ENCODE measurements at places on chromosomes 3 and 15.

- H3K4me3 ChIP-seq = no peak overlapping the region
- no peaks in the 10 kb centered on the region for H3K4me1 ChIP-seq
- H3K36me3 ChIP-seq = peaks cover 35% of the 10 kb centered on the region
- DNase-seq = no peak
Observed at GRCh38 chr3:183809270-183809669, 16.1 kb downstream of the MAP6D1 start.

- H3K36me3 ChIP-seq = no peaks in the 10 kb centered on the region
- no peak overlapping the region for H3K27ac ChIP-seq
Observed at GRCh38 chr3:184231671-184232070, 2.3 kb downstream of the VWA5B2 start.

DNA sequence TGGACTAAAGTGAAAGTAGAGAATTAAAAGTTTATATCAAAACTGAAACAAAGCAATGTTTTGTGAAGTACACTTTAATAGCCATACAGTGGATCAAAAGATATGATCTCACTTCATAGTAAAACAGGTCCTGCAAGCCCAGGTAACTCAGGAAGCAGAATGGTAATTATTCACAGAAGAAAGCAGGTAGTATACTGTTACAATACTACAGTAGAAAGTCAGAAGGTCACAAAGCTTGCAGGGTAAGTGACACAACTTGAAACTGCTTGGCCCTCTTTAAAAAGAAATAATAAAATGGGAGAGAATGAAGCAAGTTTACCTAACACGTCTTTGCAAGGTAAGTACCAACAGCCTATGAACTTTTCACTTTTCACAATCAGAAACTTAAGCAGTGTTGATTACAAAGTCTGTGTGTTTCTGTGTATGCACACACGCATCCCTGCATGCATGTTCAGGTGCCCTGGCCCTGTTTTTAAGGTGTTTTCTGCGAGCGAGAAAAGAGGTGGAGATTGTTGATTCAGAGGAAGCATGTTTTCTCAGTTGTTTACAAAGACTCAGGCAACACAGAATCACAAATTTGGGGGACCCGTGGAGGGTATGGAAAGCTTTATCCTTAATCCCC lies at the start of gene NAALADL2:
NAALADL2 (plus strand) TSS at position 221 of the 622 bp plus-strand sequence.
- H3K4me3 ChIP-seq = no peak within 1 kb of the TSS
- H3K36me3 ChIP-seq = no peaks in the 10 kb centered on the region
- H3K27ac ChIP-seq = no peak within 1 kb of the TSS
- H3K27me3 ChIP-seq = no peaks in the 10 kb centered on the region
- DNase-seq = no peak

GRCh38 chr15:63699101-63699785 lies 102.1 kb downstream of the FBXL22 start:
- H3K4me3 ChIP-seq = no peak overlapping the region
- DNase-seq = no peak
- peaks cover 17% of the 10 kb centered on the region for H3K36me3 ChIP-seq
- no peak overlapping the region for H3K27ac ChIP-seq
- H3K4me1 ChIP-seq = no peaks in the 10 kb centered on the region

- no peaks in the 10 kb centered on the region for H3K36me3 ChIP-seq
- no peak for DNase-seq
- peaks cover 4% of the 10 kb centered on the region for H3K4me1 ChIP-seq
- no peak overlapping the region for H3K27ac ChIP-seq
Observed at GRCh38 chr3:187587076-187587475, 83.1 kb downstream of the SST start.

DNA sequence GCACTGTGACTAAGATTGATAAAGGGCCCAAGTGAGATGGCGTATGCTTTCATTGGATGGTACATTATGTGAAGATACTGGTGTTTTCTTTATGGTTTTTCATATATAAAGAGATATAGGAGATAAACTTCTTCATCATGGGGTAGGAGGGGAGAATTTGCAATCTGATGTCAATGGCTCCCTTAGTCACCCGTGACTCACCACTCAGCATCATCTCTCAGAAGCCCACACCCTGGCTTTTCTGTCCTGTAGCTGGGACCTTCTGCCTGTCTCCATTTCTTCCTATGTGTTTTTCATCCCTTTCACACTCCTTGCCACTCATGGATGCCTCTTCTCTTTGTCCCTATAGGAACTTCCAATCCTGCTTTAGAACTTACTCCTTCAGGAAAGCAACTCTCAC lies 114.3 kb upstream of the SEMA6D start:
- DNase-seq = no peak
- H3K36me3 ChIP-seq = no peaks in the 10 kb centered on the region
- peaks cover 5% of the 10 kb centered on the region for H3K4me1 ChIP-seq
- no peak overlapping the region for H3K4me3 ChIP-seq
- no peaks in the 10 kb centered on the region for H3K27me3 ChIP-seq

DNA sequence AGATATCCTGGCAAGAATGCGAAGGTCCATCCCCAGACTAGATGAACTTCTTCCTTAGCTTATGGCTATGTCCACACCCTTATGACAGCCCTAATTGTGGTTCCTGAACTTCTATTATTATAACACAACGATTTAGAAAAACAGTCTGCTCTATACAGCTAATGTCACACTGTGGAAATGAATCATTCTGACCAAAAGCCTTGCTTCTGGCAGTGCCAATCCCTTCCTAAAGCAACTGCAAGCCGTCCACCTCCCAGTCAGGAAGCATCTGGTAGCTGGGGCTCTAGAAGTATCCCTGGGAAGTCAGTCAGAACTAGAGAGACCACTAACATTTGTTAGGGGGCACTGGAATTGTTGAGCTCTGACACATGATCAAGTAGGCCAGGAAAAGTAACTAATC lies 45.0 kb downstream of the MYO5A start:
- H3K4me1 ChIP-seq = peaks cover 4% of the 10 kb centered on the region
- H3K27me3 ChIP-seq = no peaks in the 10 kb centered on the region
- H3K36me3 ChIP-seq = no peaks in the 10 kb centered on the region
- DNase-seq = no peak
- no peak overlapping the region for H3K27ac ChIP-seq
- no peak overlapping the region for H3K4me3 ChIP-seq

DNA sequence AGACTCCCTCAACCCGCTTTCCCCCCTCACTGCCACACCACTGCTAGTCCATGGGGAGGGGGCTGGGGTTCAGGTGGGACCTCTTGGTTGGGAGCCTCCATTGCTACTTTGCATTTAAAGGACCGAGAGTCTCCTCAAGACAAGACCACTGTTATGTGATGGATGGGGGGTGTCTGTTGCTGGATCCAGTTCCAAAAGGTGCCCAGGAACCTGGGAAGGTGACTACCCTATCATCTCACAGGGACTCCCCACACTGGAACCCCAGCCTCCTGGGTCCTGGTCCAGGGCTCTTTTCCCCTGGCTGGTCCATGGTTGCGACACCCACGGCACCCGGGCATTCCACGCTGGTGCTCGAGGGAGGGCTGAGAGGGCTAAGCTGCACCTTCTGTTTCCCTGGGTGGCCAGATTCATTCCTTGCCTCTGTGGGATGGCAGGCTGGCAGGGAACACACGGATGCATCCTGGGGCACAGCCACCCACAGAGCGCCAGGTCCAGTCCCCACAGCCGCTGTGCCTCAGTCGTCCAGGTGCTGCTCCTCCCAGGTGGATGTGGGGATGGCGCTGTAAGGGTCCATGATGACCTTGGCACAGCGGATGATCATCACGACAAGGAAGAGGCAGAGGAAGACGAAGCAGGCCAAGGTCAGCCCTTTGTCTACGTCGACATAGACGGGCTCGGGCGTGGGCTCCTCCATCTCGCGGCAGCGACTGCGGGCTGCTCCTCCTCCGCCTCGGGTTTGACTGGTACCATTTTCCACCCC lies 48.6 kb downstream of the FAH start:
- no peak overlapping the region for H3K4me3 ChIP-seq
- H3K4me1 ChIP-seq = peaks cover 6% of the 10 kb centered on the region
- H3K27me3 ChIP-seq = no peaks in the 10 kb centered on the region
- H3K27ac ChIP-seq = no peak overlapping the region
- DNase-seq = no peak

GRCh38 chr3:106542101-106542769 lies 673.4 kb upstream of the CBLB start:
- H3K4me3 ChIP-seq = no peak overlapping the region
- H3K27me3 ChIP-seq = no peaks in the 10 kb centered on the region
- H3K36me3 ChIP-seq = peaks cover 12% of the 10 kb centered on the region
- no peak for DNase-seq
- no peaks in the 10 kb centered on the region for H3K4me1 ChIP-seq

GRCh38 chr15:31277335-31278060 lies 49.1 kb upstream of the KLF13 start:
- no peak overlapping the region for H3K27ac ChIP-seq
- H3K36me3 ChIP-seq = no peaks in the 10 kb centered on the region
- no peak for DNase-seq
- H3K4me3 ChIP-seq = no peak overlapping the region
- no peaks in the 10 kb centered on the region for H3K27me3 ChIP-seq

DNA sequence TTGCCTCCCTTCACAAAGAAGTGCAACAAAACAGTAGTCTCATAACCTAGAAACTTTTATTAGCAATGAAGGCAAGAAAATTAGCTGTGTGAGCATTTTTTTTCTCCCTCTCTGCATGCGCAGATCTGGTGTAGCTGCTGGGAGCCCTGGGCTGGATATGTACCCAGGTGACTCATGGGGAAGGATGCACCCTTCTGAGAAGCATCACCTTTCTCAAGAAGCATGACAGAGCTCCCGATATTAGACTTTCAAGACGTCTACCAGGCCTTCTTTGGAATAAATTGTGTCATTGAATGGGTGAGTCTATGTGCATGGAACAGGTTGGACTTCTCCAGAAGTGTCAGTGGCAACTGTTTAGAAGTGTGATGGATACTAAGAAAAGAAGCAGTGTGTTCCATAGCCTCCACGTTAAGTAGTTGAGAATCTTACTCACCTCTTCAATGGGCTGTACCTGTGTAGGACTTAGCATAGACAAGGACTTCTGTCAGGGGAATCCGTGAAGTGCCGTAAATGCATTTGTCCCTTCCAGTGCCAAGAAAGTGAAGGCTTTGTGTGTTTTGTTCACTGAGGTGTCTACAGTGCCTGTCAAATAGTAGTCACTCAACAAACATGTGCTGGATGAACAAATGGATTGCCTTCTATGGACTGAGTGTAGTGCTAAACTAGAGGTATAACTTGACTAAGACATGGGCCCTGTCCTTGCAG lies 47.7 kb upstream of the RASGRP1 start:
- no peaks in the 10 kb centered on the region for H3K27me3 ChIP-seq
- DNase-seq = no peak
- 0 out of 2 replicates have a peak, but pooled peaks cover 3% of the 10 kb centered on the region for H3K4me1 ChIP-seq
- H3K4me3 ChIP-seq = no peak overlapping the region

GRCh38 chr3:195101927-195102608 lies 168.9 kb downstream of the XXYLT1 start:
- H3K36me3 ChIP-seq = no peaks in the 10 kb centered on the region
- H3K27ac ChIP-seq = no peak overlapping the region
- H3K27me3 ChIP-seq = no peaks in the 10 kb centered on the region
- no peak for DNase-seq
- H3K4me1 ChIP-seq = no peaks in the 10 kb centered on the region

Measured in H9 (cell line).